Fibroblast of skin of left quadriceps (primary cell): ENCODE measurements at places on chromosomes 12 and 14.

- DNase-seq, result no peak
Measured at GRCh38 chr12:13777374-13777773, 204.0 kb downstream of the GRIN2B start.

GRCh38 chr14:95386536-95387095 lies 66.9 kb upstream of the CLMN start:
- no peak for DNase-seq

GRCh38 chr14:24677956-24678355 lies 44.0 kb upstream of the GZMB start:
- no peak for DNase-seq

DNA sequence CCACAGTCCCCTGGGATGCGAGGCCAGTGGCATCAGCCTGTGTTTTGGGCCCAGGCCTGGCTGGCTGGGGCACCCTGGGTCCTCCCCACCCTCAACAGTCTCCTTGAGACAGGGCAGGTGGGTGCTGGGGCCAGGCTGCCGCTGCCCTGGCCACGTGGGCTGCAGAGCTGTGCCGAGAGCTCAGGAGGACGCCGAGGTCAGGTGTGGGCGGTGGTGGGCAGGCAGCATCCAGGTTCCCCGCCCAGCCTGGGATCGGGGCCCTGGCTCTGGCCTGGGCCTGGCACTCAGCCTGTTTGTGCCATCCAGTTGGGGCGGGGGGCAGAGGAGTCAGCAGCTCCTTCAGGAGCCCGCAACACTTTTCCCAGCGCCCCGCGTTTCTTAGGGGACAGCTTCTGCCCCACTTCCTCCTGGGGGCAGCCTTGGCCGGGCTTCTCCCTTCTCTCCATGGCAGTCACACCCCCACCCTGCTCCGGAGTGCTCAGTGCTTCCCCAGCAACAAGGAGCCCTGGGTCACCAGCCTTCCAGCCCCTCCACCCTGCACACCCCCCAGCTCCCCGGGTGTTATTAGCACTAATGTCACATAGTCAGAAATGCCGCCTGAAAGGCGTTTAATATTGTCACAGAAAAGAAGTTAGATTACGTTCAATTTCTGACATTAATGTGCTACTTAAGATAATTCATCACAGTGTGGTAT lies 30.8 kb downstream of the KIF26A start:
- DNase-seq, result no peak

- DNase-seq, result no peak
Measured at GRCh38 chr12:56334490-56334793, 642 bp upstream of the PAN2 start.

GRCh38 chr14:106013879-106014376 lies 487.5 kb downstream of the TMEM121 start:
- DNase-seq, result no peak

- no peak for DNase-seq
Measured at GRCh38 chr12:3077572-3078081, 448 bp downstream of the TSPAN9 start.

GRCh38 chr12:132071830-132072384 lies 72.2 kb downstream of the DDX51 start:
- no peak for DNase-seq

- DNase-seq, result no peak
Measured at GRCh38 chr12:89862511-89863445, 154.1 kb upstream of the ATP2B1 start.

DNA sequence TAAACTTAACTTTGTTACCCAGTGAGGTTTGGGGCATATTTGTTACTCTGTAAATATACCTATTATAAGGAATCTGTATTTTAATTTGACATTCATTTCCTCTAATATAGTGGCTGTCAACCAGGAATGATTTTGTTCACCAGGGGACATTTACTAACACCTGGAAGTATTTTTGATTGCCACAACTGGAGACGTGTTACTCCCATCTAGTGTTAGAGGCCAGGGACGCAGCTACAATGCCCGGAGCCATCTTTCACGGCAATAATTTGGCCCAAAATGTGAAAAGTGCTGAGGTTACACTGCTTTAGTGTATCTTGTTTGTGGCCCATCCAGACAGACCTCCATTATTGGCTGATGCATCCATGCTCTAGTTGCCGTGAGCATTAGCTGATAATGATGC lies 881.3 kb upstream of the ATXN7L3B start:
- DNase-seq, result no peak

- DNase-seq, result no peak
Measured at GRCh38 chr12:90292183-90292582, 583.5 kb upstream of the ATP2B1 start.

- no peak for DNase-seq
Measured at GRCh38 chr12:113762882-113763816, 203.0 kb downstream of the RBM19 start.

GRCh38 chr14:51053157-51053556 lies 41.7 kb downstream of the TRIM9 start:
- no peak for DNase-seq

GRCh38 chr12:83763425-83763824 lies 1076.7 kb downstream of the TMTC2 start:
- no peak for DNase-seq

DNA sequence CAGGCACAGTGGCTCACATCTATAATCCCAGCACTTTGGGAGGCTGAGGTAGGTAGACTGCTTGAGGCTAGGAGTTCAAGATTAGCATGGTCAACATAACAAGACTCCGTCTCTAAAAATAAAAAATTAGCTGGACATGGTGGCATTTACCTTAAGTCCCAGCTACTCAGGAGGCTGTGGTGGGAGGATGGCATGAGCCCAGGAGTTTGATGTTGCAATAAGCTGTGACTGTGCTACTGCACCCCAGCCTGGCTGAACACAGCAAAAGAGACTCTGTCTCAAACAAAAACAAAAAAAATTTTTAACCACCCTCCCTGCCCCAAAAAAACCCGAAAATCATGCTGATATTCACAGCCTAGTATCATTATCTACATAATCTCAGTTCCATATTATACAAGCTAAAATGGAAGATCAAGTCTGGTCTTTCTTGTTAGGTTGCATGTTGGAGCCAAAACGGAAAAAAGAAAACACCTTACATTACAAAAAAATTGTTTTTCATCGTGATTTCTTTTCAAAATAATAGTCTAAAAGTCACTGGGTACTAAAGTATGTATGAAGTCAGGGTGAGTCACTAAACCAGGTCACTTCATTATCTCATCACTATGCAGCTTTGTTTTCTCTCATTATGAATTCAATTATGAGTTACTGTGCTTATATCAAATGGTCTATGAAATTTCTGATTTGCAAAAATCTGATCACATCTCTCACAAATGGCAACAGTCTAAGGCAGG lies 13.8 kb downstream of the GXYLT1 start:
- DNase-seq, result no peak

DNA sequence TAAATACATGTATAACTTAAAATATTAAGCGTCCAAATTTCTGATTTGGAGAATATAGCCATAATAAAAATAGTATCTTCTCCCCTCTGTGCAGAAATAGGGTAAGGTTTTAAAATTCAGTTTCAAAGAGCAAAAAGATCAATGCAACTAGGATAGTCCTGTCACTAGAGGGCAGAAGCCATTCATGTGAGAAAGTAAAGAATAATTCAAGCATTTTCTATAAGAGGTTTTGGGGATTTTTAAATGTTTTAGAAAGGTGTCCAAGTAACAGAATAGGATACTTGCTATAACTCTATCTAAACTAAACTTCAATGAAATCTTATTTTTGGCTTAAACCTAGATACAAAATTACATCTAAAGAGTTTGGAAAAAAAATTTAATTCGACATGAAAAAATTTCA lies 50.3 kb downstream of the ADAMTS20 start:
- DNase-seq, result peak; percentile 9
